ENCODE measurements at places on chromosomes 4 and X.

GRCh38 chr4:38752372-38752940, 30.3 kb downstream of the TLR10 start:
- DNase-seq, result no peak

- DNase-seq, result peak; percentile 64
Measured at GRCh38 chrX:21838937-21839333, 482 bp upstream of the MBTPS2 start.

- DNase-seq, result no peak
Measured at GRCh38 chr4:104899863-104900262, 246.8 kb upstream of the TET2 start.

DNA sequence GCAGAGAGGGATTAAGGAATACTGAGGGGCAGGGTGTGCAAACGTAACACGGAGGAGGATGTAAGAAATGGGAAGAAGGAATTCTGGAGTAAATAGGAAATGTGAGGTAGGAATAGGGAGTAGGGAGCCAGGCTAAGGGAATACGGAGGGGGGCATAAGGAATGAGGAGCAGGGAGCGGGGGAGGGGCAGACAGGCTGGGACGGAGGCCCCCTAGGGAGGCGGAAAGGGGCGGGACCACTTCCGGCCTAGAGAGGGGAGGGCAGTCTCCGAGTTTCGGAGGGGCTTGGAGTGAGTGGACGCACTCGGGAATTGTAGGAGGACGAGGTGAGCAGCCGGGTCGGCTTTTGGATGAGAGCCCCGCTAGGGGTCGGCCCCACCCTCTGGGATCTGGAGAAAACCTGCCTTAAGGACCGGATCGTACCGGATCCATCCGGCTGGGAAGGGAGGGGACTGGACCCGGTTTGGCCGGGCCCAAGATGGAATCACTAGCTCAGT, 612 bp downstream of the MAGED2 start:
- DNase-seq, result peak; percentile 83

DNA sequence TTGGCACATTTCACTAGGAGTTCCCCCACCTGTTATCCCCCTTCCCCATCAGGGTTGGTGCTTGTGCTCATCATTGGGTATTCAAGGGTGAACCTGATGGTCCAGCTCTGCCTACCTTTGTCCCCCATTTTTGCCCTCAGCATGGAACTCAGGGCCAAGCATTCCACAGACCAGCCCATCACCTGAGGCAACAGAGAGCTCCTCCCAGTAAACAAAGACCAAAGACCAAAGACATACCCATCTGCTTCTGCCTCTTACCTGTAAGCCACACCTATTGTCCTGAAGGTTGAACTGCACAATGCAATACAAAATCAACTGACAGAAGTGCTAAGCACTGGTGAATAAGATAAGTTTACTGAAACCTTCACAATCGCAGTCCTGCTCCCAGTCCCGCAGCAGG, 237.5 kb downstream of the PAPSS1 start:
- DNase-seq, result no peak

Data from skin of body (tissue), 3 donors.